Non-pigmented ciliary epithelial cell (primary cell): ENCODE measurements at places on chromosomes 1 and 21.

DNA sequence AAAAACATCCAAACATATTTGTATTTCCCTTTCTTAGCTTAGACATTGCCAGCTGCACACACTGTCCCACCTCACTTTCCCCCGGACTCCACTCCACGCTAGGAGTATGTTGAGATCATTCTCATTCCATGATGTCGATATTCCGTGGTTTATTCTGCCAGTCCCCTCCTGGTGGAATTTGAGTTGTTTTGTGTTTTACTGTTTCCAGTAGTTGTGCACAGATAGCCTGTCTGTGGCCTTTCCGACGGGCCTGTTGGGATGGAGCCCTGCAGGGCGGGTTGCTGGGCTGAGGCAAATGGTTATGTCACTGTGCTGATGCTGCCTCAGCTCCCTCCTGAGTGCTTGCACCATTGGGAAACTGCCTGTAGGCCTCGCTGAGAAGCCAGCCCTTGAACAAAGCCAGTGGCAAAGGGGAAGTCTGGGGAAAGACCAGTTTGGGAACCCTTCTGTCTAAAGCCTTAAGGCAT lies 12.8 kb downstream of the TRAPPC10 start:
- DNase-seq: peak; percentile 34

GRCh38 chr1:45403298-45403697 lies 63.1 kb upstream of the MUTYH start:
- DNase-seq: no peak

GRCh38 chr1:226002667-226003501 lies 3.7 kb upstream of the SDE2 start:
- DNase-seq: no peak

GRCh38 chr1:182242641-182243040 lies 148.9 kb downstream of the GLUL start:
- no peak for DNase-seq

DNA sequence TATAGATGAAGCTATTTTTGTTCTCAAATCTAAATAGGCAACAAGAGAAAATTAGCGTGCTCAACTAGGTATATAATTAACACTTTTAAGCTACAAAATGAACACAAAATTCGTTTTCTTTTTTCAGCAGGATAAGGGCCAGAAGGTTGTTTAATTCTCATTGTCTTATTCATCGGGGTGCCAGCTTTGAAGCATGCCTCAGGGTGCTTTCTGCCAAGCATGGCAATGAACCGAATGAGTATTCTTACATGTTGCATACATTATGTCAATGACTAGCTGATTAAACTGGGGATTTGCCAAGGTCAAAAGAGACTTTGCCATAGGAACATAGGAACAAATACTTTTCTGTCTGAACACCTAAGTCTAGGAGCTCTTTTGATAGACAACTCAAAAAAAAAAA lies 102.0 kb upstream of the MAP1LC3C start:
- DNase-seq: no peak

DNA sequence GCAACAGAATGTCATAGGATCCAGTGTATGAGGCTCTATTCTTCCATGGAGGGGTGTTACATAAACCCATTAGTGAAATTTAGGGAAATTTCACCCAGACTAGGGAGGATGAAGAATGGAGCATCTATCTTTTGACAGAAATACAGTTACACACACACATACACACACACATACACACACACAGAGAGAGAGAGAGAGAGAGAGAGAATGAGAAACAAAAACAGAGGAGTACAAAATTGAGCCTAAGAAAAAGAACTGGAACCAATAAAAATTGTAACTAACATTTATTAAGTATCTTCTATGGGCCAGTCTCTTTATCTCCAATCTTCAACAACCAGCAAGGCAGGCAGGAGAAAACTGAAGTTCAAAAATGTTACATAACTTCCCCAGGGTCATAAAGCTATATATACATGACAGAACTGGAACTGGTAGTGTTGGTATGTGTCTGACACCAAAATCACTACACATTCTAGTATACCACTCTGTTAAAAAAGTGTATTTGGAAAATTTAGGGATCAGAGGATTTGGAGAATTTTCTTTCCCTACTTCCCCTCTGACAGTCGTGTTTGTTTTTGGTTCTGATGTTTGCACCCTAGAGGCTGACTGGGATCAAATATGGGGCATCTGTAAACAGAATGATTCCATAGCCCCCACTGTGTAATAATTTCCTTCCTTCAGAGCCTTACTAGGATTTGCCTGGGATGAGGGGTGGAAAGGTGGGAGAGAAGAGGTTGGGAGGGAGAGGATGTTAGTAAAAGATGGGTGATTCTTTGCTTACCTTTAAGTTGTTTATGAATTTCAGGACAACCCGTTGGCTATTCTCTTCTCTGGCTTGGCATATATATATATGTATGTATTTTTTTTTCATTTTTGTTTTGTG lies 1.0 kb upstream of the ZFYVE9 start:
- DNase-seq: no peak

- no peak for DNase-seq
Measured at GRCh38 chr1:21568006-21568746, 59.0 kb downstream of the ALPL start.

DNA sequence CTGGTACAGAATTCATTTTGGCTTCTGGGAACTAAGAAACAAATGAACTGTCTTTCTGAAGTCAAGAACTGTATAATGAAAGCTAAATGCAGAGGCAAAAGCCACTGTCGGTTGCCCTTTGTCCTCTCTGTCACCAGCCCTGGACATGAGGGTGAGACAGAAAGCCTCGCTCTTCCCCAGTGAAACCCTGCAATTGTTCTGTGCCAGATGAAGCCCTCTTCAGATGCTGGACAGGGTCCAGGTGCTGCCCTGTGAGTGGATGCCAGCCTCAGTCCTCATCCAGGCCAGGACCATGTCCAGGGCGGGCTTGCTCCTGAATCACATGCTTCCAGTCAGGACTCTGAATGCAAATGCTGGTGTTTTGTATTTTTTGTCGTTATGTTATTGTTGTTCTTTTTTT lies 138.7 kb downstream of the RUNX1 start:
- DNase-seq: no peak

DNA sequence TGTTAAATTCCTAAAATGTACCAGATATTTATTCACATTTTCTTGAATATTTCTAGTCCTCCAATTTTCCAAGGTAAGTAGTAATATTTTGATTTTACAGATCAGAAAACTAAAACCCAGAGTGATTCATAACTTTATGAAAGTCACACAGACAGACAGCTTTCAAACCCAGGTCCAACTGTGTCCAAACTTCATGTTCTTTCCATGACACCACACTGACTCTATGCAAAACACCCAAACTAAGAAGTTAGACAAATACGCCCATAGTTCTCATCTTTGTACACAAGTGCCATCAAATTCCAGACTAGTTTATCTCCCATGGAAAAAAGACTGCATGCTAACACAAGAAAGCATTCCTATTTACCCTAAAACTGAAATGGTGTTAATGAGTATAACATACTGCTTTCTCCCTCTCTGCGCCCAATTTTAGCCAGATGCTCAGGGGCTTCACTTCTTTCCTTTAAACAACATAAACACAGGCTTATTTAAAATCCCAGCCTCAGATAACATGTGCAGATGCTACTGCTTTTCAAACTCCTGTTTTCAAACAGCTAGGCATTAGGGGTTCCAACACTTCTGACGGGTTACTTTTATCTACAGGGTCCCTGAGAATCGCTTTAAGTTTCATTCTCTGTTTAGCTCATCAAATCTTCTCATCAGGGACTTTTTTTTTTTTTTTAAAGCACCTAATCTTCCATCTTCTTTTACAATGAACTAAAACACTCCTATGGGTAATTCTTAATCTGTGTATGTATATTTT lies 44.6 kb downstream of the WASF2 start:
- no peak for DNase-seq

DNA sequence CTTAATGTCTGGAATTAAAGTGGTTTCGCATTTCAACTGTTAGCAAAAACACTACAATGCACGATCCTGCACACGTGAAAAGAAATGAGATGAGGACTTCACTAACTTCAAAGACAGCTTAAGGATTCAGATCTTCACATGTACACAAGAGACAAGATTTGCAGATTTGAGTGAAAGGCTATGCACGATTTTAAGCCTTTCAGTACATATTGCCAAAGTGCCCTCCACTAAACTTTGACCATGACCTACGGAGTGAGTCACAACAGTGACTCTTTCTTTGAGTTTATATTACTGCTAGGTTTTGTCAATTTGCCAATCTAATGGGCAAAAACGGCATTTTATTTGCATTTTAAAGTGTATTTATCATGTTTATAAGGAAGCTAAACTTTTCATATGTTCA lies 41.2 kb upstream of the CR1L start:
- no peak for DNase-seq

GRCh38 chr1:55284856-55285255 lies 69.7 kb upstream of the USP24 start:
- DNase-seq: no peak

- no peak for DNase-seq
Measured at GRCh38 chr21:42202321-42202720, 16.6 kb upstream of the ABCG1 start.

DNA sequence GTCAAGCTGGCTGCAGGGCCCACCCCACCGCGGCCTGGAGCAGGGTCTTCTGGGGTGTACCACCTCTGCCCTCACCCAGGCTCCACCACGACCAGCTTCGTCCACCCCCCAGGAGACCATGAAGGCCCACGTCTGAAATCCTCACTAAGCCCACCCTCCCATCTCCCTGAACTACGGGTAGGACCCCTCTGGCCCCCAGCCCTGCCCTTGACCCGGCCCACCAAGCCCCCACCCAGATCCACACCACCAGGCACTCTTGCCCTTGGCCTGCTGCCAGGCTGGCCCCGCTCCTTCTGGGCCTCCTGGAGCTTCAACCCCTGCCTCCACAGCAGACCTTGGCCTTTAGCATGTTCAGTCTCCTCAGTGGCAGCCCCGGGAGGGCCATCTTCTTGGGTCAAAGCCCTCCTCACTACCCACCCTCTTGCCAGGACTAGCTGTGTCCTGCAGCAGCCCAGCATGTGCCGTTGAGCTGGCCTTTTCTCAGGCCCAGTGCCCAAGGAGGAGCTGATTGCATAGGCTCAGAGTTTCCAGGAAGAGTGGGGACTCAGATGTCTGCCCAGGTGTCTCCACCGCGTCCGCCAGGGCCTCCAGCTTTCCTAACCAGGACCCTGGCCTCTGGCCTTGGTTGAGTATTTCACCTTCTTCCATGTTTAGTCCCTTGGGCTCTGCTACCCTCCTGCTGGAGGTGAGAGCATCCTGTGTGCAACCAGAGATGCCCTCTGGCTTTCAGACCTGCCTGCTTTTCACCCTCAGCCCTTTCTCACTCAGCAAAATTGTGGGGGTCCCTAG lies 17.7 kb upstream of the SAMD11 start:
- DNase-seq: no peak

DNA sequence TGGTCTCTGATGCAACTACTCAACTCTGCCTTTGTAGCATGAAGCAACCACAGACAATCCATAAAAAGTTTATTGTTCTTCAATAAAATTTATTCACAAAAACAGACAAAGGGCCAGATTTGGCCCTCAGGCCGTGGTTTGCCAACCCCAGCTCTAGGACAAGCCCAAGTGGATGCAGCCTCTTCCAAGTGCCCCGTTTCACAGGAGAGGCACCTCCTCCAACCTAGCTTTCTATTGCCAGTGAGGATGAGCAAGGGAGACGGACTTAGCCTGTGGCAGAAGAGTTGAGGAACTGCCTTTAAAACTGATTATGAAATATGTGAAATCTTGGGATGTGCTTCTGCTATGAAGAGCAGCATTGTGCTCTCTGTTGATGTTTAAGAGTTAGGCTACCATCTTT lies 105.4 kb downstream of the PSMG1 start:
- no peak for DNase-seq

DNA sequence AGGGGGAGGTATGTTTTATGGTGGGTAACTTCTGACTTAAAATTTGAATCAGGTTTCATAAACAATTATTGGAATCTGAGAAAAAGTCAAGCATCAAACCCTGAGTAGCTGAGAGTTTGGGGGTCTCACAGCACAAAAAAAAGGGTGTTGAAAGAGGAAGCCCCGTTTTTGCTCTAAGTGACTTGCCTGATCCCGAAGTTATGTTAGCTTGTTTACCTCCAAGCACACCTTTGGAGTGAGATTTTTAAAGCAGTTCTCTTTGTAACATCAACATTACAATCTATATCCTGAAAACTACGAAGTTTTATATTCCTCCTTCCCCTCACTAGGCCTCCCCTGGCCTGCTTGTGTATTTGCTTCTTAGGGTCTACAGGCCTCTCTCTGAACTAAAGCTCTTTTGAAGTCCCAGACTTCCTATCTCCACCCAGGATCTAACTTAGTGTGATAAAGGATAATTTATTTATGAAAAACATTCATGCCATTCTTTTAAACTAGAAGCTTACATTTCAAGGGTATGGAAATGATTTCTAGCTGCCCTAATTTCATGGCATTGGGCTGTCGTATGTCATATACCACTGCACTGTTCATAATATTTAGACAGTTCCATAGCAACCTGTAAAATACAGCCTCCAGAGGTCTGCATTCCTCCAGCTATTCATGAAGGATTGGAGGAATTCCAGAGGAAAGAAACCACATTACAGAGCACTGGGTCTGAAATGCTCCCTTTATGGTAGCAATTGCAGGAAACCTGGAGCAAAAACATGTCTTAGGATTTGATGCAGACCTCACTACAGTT lies 36.1 kb upstream of the RGS1 start:
- DNase-seq: peak; percentile 91

GRCh38 chr1:22249928-22250680 lies 107.2 kb upstream of the WNT4 start:
- DNase-seq: no peak

DNA sequence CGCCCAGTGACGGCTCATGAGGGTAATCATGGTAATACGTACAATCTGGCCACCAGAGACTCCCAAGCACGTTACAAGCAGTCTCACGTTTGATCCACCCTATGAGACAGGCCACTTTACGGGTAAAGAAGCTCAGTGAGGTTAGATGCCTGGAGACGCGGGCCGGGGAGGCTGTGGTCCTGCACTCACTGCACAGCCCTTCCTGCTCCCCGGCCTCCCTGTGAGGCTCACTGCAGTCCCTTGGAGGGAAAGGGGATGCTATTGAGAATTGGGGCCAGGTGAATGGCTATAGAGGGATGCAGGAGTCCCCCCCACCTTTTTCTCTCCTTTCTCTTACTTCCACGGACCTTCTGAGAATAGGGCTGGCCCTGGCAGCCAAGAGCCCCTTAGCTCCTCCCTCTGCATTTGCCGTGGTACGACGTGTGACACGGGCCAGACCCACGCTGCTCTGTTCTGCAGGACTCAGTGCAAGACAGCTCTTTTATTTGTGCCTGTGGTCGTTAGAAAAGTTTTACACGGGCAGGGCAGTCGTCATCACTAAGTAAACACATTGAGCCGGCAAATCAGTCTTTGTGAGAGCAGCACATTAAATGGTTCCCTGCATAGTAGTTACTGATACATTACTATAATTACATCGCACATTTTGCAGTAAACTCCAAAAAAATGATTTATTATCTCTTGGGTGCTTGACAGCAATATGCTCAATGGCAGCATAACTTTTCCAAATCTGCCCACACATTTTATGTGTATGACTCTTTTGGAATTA lies 18.8 kb downstream of the KIF26B start:
- no peak for DNase-seq

- no peak for DNase-seq
Measured at GRCh38 chr1:10851024-10852013, 54.9 kb upstream of the CASZ1 start.

GRCh38 chr1:150066838-150067183 lies 765 bp upstream of the VPS45 start:
- no peak for DNase-seq
